ENCODE measurements at places on chromosomes 2 and 18. TPM values are rescaled to one million over a fixed set of nuclear protein-coding genes. Genes with fewer than 3 reads are reported as not detected.
A peak's percentile ranks its signal among the peaks of the same experiment; 100 is the strongest.

DNA sequence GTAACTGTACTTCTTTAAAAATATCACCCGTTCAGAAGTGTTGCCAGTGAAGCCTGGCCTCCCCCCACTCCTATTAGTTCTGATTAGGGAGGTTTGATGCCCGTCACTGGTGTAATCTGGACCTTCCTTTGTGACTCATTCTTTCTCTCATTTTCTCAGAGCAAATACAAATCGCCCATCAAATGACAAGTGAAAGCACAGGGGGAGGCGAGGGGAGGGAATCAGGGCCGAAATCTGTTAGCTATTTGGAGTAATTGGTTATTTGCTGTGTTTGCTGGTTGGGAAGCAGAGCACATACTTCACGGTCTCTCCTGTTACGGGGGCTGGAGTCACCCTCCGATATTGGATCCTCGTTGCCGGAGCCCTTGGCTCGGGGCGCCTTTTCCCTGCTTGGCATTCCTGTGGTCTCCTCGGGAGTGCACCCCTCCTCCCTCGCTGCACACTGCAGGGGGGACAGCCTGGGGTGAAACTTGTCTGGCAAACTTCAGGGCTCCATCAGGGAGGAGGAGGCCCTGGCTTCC is 178.1 kb downstream of the DYSF start:
- peak; percentile 86 for DNase-seq

GRCh38 chr2:20196657-20197161 is 28.2 kb downstream of the SDC1 start:
- DNase-seq = no peak

ZSWIM2 gene
- not detected for total RNA-seq

- DNase-seq = no peak
These were observed 86.8 kb downstream of the ADCYAP1 start for GRCh38 chr18:991441-991840.

- no peak for DNase-seq
These were observed 35.1 kb downstream of the MYO1B start for GRCh38 chr2:191280290-191280689.

GRCh38 chr2:47346638-47347037 is 56.3 kb upstream of the MSH2 start:
- DNase-seq = no peak

DNA sequence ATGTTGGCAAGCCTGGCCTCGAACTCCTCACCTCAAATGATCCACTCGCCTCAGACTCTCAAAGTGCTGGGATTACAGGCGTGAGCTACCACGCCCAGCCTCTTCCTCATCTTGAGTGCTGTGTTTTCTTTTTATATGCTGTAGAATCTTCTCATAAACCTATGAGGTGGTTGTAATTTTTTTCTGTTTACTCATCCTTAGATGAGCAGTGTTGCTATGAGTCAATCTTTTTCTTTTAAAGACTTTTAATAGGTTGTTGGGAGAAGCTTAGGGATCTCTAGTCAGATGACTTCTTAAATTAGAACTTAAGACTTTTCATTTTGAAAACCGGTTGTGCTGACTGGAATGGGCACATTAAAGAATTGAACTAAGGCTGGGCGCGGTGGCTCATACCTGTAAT is 8.7 kb upstream of the AAK1 start:
- DNase-seq = peak; percentile 82

KCNIP3 gene
- total RNA-seq = 4.1 TPM

CD207 gene
- not detected for total RNA-seq

SMYD1 gene
- not detected for total RNA-seq

LCT gene
- total RNA-seq = not detected

DNAJC5G gene
- not detected for total RNA-seq

ZNF385B gene
- total RNA-seq = not detected

- DNase-seq = no peak
These were observed 12.2 kb downstream of the DHRS9 start for GRCh38 chr2:169081551-169081950.

DNA sequence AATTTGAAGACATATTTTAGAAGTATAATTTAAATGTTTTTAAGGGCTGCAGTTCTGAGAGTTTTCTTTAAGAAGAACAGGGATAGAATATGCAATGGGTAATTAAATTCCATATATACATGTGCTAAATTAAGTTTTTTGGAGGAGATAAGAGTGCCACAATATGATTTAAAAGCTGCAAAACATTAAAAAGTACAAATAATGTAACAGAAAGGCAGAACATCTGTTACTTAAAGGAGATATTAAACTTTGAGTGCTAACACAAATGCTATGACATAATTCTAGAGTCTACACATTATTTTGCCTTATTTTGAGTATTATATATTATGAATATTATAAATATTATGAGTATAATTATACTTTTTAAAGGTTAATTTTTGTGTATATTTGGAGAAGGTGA is 102.4 kb downstream of the PARD3B start:
- DNase-seq = no peak

CCDC85A gene
- total RNA-seq = not detected

EML6 gene
- total RNA-seq = 2.1 TPM

All from RPMI7951 (cell line).